Mucosa of descending colon (tissue), 3 donors: ENCODE measurements at places on chromosomes 7 and 10.

DNA sequence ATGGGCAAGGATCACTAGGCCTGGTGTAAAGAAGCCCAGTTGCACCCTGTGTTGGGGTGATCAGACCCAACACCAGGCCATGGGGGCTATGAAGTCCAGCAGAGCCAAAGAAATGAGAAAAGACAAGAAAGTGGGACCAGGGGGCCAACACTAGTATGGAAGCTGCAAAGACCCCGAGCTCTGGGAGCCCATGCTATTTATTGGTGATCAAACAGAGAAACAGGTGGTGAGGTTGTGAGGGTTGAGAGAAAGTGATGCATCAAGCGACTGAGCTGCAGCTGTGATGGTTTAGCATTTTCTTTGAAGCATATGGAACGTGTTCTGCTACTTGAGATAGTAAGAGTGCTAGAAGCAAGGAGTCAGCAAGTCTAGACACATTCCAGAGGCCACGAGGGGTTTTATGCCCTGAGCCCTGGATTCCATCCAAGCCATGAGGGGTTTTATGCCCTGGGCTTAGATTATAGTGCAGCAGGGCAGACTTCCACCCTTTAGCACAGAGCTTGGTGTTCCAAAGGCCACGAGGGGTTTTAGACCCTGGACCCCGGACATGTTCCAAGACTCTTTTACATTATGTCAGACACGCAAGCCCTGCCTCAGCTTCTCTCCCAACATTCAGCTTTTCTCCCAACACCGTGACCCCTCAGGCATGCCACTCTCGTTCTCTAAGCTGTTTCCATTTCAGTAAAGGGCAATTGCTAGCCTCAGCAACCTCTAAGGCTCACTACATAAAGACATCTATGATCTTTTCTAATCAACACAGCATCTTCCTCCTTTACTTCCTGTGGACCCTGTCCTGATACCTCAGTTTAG is 43.1 kb upstream of the GPAM start:
- DNase-seq, result no peak

GRCh38 chr7:45638916-45639315 is 64.7 kb downstream of the ADCY1 start:
- no peak for DNase-seq

DNA sequence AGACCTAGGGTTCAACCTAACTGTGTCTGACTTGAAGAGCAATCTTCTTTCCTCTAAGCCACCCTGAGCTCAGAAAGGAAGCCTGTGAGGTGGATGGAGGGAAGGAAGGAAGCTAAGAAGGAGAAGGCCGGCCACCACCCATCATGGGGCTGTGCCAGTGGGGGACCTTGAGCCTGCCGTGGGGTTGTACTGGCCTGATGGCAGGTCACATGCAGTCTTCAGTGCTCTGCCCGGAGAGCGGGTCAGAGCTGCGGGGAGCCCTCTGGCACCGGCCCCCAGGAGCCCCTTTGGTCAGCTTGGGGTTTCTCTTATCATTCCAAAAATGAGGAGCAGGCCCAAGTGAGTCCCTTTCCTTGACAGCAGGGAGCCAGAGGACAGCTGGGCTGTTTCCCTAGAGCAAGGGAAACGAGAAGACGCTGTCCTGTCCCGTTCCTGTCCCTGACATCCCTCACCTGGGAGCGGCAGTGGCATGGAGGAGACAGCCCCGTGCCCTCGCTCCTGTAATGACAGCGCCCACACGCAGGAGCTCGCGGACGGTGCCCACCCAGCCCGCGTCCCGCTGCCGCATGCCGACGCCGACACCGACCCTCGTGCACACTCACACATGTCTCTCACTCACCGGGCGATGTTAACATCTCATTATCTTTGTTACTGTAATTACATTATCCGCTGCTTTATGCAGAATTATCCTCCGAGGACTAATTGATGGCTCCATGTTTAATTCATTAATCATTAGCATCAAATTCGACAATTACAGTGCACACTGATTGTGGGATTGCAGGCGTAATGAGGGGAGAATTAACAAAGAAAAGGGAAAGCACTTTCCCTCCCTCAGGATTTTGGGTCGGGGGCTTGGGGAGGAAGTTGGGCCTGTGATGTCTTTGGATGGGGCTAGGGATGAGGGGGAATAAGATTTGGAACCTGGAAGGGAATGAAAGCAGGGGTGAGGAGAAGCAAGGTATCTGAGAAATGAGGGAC is 31.3 kb downstream of the GBX1 start:
- no peak for DNase-seq

GRCh38 chr10:75904499-75905283 is 473.3 kb downstream of the LRMDA start:
- no peak for DNase-seq

DNA sequence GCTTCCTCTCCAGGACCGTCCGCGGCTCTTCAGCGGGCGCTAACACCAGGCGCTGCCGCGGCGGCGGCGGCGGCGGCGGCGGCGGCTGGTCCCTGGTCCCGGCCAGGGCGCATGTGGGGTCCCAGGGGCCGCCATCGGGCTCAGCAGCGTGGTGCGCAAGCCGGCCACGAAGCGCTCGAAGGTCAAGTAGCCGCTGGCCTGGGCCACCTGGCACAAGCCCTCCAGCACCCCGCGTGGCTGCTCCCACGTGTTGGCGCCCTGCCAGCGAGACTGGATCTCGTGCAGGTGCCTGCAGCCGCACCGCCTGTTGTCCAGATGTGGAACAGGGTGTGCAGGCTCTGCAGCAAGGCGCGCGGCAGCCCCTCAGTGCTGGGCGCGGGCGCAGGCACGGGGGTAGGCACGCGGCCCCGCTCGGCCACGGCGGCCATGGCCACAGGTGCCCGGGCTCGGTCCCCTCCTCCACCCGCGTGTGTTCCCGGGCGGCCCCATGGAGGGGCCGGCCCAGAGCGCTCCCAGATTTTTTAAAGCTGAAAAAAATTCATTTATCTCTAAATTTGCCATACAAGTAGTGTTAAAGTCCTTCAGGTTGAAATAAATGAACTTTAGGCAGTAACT is 884.2 kb upstream of the ZNF722 start:
- peak; percentile 46 for DNase-seq
